Vagina (tissue), 2 donors: ENCODE measurements at places on chromosomes 13 and 19.

- no peak for DNase-seq
Observed at GRCh38 chr19:49863935-49864320, 3.4 kb downstream of the PNKP start.

- DNase-seq, result no peak
Observed at GRCh38 chr19:17835182-17836006, 12.4 kb downstream of the JAK3 start.

- no peak for DNase-seq
Observed at GRCh38 chr19:49741210-49741844, 21.8 kb downstream of the TSKS start.

GRCh38 chr13:35481777-35482176, 5.3 kb upstream of the MAB21L1 start:
- DNase-seq, result no peak

- no peak for DNase-seq
Observed at GRCh38 chr13:110347535-110348308, 40.6 kb downstream of the COL4A2 start.

DNA sequence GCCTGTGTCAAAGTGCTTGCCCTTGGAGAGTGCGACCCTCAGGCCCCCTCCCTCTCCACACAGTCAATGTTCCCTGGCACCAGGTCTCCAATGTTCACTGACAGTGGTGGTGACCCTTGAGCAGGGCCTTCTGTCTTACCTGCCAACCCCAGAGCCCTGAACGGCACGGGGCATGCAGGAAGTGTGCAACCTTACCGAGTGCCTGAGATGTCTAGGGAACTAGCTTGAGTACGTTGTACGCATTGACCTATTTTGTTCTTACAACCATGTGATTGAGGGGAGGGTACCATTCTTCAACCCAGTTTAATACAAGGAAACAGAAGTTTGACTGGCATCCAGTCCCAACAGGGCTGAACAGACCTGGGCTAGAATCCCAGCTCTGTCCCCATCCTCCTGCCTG, 13.2 kb downstream of the MAG start:
- DNase-seq, result no peak

DNA sequence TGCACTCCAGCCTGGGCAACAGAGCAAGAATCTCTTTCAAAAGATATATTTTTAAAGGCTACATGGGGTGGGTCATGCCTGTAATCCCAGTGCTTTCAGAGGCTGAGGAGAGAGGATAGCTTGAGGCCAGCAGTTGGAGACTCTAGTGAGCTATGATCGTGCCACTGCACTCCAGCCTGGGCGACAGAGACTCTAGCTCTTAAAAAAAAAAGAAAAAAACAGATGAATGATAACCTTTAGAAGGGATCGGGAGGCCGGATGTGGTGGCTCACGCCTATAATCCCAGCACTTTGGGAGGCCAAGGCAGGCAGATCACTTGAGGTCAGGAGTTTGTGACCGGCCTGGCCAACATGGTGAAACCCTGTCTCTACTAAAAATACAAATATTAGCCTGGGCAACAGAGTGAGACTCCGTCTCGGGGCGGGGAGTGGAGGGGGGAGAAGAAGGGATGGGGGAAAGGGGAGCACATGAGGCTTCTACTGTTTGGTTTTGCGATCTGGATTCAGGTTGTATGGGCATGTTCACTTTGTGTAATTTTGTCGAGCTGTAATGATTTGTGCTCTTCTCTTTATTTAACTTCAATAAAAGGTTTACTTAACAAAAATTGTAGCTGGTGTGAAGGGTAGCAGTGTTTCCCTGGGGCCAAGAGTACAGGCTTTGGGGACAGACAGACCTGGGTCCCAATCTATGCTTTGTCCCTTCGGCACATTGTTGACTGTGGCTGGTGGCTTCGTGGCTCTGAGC, 1.1 kb upstream of the PSMC4 start:
- no peak for DNase-seq

- DNase-seq, result no peak
Observed at GRCh38 chr19:29963576-29963975, 21.5 kb downstream of the URI1 start.

DNA sequence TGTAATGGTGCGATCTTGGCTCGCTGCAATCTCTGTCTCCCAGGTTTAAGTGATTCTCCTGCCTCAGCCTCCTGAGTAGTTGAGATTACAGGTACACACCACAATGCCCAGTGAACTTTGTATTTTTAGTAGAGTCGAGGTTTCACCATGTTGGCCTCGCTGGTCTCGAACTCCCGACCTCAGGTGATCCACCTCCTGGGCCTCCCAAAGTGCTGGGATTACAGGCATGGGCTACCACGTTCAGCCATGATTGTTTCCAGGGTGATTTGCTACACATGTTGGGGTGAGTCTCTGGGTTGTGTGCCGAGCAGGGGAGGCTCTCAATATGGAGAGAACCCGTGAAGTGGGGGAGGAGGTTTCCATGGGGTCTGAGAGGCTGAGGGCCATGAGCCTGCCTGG, 24.8 kb upstream of the CEACAM21 start:
- no peak for DNase-seq

DNA sequence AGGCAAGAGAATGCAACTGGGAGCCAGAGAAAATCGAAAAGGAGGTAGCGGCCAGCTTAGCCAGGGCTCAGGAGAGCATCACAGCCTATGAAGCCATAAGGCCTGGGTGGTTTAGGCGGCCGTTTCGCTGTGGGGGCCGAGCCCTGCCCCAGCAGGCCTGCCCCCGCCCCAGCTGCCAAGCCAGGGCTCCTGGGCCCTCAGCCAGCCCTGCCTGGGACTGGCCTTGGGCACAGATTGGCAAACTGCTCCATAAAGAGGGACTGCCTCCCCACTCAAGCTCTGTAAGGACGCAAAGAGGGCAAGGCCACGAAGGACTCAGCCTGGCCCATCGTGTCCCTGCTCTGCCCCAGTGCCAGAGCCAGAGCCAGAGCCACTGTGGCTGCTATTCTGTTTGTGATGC, 10.2 kb downstream of the ZNF653 start:
- no peak for DNase-seq

GRCh38 chr13:43587376-43587775, 199.4 kb downstream of the ENOX1 start:
- DNase-seq, result no peak

DNA sequence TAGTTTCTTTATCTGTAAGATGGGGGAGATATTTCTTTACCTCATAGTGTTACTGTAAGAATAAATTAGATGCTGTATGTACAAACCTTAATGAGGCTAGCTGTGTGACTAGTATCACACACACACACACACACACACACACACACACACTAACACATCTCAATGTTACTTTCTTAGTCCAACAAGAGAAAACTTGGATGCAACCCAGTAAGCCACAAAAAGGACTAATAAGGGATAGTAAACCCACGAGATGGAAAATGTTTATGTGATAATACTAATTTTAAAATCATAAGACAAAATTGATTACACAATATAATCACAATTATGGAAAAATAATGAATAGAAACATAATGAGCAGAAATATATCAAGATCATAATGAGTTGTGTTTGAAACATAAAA, 437.7 kb upstream of the ZNF507 start:
- DNase-seq, result no peak

GRCh38 chr13:100528820-100529219, 59.8 kb downstream of the GGACT start:
- DNase-seq, result peak; percentile 84

DNA sequence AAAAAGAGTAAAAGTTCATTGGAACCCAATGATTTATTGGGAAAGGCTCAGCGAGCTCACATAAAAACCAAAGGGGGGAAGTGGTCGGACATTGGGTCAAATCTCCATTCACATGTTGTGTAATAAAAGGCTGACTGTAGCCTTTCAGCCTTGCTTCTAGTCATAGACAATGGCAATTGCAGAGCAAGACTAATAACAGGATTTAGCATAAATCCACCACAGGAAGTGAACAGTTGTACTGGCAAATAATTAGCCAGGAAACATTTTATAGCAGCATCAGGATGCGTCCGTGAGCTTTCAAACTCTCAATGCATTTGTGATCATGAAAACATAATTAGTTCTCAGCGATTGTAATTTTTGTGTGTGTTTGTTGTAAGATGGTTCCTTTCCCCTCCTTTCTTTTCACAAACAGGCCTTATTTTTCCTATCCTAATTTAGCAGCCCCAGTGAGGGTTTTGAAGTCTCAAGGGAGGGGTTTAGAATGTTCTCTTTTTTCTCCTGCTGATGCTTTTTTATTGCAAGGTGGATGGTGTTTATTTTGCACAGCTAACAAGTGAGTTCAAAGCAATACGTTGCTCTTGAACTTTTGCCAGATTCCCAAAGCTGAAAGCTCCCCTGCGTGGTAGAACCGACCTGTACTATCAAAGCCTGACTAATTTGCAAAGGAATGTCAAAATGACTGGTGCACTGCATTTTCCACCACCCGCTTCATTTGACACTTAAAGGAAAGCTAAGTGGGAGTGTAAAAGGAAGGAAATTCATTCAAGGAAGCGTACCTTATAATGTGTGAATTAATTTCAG, 105.6 kb downstream of the SPRY2 start:
- no peak for DNase-seq

- DNase-seq, result no peak
Observed at GRCh38 chr19:49920624-49921363, 8.2 kb upstream of the ATF5 start.

DNA sequence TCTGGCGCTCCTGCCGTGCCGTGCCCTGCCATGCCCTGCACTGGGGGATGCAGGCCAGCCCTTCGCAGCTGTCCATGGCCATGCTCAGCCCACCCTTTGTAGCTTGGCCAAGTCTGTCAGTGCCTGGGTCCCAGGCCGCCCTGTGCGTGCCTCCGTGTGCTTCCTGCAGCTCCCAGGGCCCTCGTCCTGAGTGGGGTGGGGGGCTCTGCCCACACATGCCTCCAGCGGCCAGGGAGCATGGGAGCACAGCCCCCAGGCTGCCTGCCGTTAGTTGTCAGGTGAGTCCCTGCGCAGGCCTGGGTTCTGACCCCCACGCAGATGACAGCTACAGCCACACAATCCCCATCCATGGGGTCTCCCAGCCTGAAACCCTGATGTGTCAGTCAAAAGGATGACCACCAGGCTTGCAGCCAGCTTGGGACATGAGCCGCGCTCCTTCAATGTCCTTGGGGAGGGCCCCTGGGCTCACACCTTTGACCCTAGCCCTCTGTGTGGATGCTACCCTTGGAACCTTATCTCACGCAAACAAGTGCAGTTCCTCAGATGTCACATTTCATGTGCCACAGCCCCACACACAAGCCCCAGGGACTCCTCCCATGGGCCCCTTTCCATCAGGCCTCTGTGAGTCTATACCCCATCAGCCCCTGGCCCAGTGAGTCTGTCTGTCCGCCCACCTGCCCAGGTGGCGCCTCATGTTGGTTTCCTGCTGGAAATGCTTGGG, 24.5 kb downstream of the TMED1 start:
- no peak for DNase-seq

GRCh38 chr19:3224346-3225168, at the start of gene CELF5:
CELF5 (plus strand) TSS chr19:3224661; CDS start chr19:3224740, 79 bp downstream.
- DNase-seq, result no peak

DNA sequence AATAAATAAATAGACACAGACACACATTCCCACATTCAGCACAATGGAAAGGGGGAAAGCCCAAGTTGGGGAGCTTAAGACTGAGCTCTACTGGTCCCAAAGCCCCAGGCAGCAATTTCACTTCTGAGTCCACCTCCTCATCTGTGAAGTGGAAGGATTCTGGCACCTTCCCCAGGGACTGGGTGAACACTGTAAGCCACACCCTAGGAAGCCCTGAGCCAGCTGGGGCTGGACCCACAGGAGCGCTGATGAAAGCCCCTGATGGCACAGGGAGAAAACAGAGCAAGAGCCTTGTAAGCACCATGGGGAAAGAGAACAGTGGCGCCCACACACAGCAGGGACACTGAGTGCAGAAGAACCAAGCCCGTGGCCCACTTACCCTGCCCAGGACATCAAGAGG, 37.8 kb downstream of the EPS15L1 start:
- no peak for DNase-seq

DNA sequence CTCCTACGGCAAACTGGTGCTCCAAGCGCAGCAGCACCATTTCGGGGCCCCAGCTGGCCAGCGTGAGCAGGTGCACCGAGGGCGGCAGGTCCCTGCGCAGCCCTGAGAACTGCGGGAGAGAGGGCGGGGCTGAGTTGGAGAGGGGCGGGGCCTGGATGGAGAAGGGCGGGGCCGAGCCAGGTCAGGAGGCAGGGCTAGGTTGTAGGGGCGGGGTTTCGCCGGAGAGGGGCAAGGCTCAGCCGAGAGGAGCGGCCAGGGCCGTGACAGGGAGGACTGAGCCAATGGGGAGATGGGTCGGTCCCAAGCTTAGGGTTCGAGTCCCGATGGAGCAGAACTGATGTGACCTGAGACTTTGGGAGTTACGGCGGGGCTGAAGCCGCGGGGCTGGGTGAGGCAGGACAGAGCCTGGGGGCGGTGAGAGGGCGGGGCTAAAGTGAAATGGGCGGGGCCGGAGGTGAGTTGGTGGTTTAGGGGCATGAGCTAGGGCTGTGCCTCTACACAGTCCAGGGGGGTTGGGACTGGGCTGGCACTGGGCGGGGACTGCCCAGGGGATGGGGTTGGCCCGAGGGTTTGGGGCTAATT, 19.0 kb downstream of the MAN2B1 start:
- DNase-seq, result no peak
